Choroid plexus epithelial cell (primary cell): ENCODE measurements at places on chromosomes 7 and 10.

DNA sequence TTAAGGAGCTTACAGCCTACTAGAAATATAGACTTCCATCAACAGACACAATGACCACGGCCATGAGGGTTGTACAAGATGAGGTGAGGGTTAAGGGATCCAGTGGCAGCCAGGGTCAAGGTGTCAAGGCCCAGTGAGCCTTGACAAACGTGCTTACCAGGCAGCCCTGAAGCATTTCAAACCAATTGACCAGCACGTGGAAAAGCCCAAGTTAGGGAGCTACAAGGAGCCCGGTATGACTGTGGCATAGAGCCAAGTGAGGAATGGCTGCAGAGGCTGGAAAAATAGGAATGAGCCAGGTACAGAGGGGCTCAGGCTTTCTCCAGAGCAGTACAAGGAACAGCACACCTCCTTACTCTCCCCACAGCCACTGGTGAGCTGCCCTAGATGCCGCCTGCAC, 12.7 kb downstream of the AFAP1L2 start:
- no peak for DNase-seq

- DNase-seq = no peak
These were observed 58.9 kb upstream of the LYZL2 start for GRCh38 chr10:30688456-30688855.

- DNase-seq = no peak
These were observed 17.8 kb downstream of the ZMIZ2 start for GRCh38 chr7:44766416-44766801.

- peak; percentile 96 for DNase-seq
These were observed 22.6 kb upstream of the AKR1C3 start for GRCh38 chr10:5071411-5072198.

DNA sequence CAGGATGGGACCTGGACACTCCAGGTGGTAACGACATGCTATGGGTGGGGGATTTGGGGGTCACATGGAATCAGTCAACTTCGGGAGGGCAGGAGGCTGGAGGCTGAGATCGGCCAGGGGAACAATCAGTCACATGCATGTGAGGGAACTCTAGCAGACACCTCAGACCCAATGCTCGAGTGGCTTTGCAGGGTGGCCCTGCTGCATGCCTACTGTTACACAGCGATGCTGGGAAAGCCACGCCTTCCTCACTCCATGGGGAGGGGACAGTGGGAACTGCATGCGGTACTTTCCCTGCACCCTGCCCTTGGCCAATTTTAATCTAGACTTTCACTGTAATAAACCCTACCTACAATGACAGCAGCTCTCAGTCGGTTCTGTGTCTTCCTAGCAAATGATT, 6.6 kb upstream of the ZNF32 start:
- no peak for DNase-seq
